ENCODE measurements at places on chromosomes 6 and 20.

DNA sequence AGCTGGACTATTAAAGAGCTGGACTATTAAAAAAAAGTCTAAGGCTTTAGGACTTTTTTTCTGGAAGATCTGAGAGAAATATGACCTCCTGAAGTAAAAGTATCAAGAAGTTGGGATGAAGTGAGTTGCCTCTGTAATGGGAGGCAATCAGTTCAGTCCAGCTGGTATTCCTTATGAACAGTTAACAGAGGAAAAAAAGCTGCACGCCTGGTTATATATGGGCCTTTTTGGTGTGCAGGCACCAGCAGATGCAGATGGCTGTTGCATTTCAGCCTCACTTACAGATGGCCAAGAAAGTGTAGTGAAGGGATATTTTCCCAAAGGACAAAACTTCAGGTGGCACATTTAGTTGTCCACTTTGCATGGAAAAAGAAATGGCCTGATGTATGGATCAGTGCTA is 70.3 kb upstream of the ELOVL5 start:
- no peak for DNase-seq

GRCh38 chr20:51276296-51276695 is 253.4 kb upstream of the KCNG1 start:
- no peak for DNase-seq

DNA sequence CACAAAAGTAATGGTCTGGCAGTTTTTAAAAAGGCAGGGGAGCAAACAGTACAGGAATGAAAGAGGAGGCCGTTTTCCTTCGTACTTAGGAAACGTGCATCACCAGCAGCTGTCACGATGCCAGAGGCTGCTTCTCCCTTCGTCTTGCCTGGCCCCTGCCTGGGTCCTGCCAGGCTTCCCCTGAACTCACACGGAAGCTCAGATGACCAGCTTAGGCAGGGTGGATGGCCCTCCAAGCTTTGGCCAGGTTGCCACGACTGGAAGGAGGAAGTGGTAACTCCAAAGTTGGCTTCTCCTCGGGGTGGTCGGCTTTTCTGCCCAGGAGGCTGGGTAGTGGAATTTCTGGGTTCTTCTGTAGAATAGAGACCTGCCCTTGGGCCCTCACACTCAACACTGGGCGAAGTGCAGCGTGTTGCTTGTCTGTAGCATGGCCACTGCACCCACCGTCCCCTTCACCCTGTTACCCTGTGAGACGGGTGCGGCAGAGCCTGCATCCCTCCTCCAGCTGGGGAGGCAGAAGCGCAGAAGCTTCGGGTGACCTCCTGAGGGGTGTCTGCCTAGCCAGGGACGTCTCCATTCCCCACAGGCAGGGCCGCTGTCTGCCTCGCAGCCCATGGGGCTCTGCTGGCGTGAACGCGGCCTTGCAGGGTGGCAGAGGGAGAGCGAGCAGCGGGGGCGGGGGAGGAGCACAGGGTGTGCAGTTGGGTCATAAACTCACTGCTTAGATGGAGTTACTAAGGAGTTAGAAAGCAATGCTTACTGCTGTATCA is 18.4 kb upstream of the RBM38 start:
- no peak for DNase-seq

DNA sequence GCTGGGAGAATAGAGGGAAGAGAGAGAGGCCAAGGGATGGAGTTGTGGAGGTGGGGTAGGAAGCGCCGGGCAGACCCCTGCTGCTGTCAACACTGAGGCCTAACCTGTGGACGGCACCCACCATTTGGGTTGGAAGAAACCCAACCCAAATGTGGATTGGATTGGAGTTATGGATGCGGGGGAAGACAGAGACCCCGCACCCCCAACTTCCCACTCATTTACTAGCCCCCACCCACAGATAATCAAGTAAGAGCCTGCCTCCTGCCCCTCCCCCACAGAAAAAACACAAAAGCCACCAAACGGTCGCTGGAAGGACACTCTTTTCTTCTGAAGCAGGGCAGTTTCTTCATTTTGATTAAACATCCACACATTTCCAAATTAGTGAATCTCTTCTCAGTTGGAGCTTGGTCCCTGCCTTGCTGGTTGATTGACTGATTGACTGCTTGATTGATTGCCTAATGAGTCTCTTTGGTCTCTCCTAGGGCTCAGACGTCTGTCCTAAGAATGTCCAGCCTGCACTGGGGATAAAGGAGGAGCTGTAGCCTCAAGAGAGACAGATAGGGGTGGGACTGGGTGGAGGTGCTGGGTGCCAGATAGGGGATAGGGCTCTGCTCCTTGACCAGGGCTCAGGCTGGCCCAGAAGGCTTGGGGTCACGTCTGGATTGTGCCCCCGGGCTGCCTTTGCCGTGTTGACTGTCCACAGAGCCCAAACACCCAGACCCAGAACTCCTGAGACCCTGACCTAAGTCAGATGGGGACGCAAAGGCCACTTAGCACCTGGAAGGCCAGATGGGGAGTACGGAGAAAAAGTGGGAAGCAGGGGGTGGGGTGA is 74.9 kb upstream of the FOXP4 start:
- no peak for DNase-seq

DNA sequence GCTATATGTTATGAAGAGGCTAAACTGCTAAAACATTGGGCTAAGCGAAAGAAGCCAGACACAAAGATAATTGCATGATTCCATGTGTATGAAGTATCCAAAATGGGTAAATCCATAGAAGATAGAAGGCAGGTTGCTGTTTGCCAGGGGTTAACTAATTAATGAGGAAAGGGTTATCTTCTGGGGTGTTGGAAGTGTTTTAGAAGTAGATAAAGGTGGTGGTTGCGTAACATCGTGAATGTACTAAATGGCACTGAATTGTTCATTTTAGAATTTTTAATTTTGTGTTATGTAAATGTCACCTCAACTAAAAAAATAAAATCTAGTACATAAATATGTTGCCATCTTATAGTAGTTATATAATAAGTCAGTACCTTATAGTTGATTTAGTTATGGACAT is 104.4 kb upstream of the ADGRF4 start:
- no peak for DNase-seq

- DNase-seq = no peak
Measured at GRCh38 chr6:150470960-150471665, 102.3 kb downstream of the IYD start.

DNA sequence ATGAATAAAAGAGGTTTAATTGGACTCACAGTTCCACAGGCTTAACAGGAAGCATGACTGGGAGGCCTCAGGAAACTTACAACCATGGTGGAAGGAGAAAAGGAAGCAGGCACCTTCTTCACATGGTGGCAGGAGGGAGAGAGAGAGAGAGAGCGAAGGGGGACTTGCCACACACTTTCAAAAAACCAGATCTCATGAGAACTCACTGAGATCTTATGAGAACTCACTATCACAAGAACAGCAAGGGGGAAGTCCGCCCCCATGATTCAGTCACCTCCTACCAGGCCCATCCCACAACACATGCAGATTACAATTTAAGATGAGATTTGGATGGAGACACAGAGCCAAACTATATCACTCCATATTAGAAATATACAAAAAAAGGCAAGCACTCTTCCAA is 6.1 kb upstream of the SIRPD start:
- DNase-seq = no peak

DNA sequence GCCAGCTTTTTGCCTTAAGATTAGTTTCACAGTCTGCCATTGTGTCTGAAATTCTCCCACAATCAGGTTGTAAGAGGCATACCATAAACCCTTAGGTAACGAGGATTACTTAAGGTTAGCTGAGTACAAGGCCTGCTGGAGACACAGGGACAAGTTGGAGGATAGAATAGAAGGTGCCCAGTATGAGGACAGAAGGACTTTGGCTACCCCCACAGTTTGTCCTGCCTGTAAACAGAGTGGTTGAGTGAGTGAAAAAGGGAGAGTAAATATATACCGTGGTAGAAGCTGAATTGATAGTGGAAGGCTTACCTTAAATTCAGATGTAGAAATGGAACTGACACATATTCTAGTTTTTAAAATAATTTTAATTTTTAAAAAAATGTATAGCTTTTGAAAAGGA is 19.3 kb downstream of the RPRD1B start:
- no peak for DNase-seq

DNA sequence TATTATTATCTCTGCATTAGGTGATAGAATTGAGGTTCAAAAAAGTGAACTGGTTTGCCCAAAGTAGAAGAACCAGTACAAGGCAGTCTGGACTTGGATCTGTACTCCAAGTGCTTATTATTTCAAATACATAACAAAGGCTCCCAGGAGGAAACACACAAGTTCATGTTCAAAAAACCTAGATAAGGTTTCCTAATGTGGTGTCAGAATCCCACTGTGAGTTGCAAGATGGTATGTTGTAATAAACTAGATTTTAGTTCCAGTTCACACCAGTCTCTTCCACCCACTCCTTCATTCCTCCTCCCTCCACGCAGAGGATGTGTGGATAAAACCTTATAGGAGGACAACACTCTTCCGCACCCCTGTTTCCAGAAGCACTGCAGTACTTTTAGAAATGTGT is 42.8 kb downstream of the KIAA0319 start:
- DNase-seq = no peak

DNA sequence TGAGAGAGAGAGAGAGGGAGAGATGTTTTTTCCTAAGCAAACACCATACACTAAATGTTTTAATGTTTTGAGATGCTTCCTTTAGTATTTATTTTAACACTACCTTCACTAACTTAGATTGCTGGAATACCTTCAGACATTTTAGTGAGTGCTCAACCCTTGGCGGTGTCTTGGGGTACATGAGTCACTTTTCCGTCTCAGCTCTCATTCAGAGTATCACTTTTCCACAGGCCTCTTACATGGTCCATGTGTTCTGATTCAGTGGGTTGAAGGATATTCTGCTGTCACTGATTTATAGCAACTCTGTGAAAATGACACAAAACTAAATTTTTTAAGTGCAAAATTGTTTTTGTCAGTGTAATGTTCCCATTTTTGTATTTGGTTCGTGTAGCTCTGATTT is 217.9 kb downstream of the CLVS2 start:
- no peak for DNase-seq

GRCh38 chr6:131791476-131791875 is 16.3 kb upstream of the ENPP1 start:
- no peak for DNase-seq

DNA sequence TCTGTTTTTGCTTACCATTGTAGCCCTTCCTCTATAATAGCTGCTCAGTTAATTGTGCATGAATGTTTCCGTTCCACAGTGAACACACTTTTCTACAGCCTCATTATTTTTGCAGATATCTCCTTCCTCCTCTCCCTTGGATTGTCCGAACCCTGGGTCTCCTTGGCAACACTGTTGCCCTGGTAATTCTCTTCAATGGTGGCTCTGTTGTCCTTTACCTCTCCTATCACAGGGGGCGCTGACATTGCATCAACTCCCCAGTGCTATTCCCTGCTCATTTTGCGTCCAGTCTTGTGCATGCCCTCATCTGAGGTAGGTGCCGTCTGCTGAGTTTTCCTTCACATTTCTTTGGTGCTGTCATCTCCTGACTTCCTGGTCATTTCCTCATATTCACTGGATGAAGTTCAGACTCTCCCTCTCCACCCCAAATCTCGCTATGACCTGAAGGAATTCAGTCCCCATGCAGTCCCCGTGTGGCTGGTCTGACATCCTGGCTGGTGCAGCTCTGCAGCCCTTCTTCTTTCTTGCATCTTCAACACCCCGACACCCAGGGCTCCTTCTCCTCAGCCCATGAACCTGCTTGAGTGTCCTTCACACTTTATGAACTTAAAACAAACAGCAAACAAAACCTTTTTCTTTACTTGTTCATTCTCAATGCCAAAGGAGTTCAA is 21.1 kb downstream of the PHACTR2 start:
- DNase-seq = no peak

DNA sequence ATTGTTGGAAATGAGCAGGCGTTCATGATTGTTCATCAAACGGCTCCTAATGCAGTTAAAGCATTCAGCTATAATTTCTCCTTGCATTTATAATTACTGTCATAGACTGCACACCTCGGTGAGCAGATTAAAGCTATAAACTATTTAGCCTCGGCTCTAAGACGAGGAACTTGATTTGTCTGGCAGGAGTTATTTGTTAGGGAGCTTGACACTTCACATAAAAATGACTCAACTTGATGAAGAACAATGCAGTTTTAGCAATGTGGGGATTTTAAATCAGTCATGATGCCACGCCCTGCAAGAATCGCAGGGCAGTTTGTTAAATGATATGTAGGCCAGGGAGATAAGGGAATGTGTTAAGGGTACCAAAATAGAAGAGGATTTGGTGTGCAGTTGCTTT is 290.2 kb downstream of the TSHZ2 start:
- DNase-seq = no peak

GRCh38 chr6:36247693-36248092 is 22.2 kb upstream of the PNPLA1 start:
- no peak for DNase-seq

- DNase-seq = no peak
Measured at GRCh38 chr6:153960281-153960680, 78.8 kb upstream of the OPRM1 start.

GRCh38 chr6:42820512-42821340 is 38.9 kb downstream of the BICRAL start:
- DNase-seq = no peak

DNA sequence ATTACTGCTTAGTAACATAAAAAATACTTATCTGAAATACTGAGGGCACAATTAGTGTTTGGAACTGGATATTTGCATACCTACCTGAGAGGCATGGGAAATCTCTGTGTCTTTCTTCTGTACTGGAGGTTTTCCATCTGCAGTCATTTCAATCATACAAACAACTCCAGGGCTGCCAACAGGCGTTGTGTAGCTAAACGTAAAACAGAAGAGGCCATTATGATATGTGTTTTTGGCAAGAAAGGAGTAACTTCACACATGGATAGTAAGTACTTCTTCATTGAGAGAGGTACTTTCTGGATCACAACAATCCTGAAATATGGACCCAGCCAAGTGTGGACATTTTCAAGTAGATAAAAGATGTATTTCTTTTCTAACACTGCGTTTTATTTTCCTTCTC is 363.4 kb downstream of the PHF3 start:
- no peak for DNase-seq

- no peak for DNase-seq
Measured at GRCh38 chr20:59413326-59413865, 113.0 kb downstream of the EDN3 start.

GRCh38 chr6:37314487-37315156 is 39.2 kb upstream of the RNF8 start:
- DNase-seq = no peak

- DNase-seq = no peak
Measured at GRCh38 chr20:49385465-49385864, 97.0 kb downstream of the KCNB1 start.
